ENCODE measurements at places on chromosomes 11 and 22. TPM values are rescaled to one million over a fixed set of nuclear protein-coding genes. Genes with fewer than 3 reads are reported as not detected.

GRCh38 chr11:25734591-25735211 lies 597.2 kb upstream of the ANO3 start:
- no peaks in the 10 kb centered on the region for H3K27me3 ChIP-seq
- H3K36me3 ChIP-seq = no peaks in the 10 kb centered on the region
- H3K4me3 ChIP-seq = no peak overlapping the region
- DNase-seq = no peak
- H3K4me1 ChIP-seq = no peaks in the 10 kb centered on the region

DNA sequence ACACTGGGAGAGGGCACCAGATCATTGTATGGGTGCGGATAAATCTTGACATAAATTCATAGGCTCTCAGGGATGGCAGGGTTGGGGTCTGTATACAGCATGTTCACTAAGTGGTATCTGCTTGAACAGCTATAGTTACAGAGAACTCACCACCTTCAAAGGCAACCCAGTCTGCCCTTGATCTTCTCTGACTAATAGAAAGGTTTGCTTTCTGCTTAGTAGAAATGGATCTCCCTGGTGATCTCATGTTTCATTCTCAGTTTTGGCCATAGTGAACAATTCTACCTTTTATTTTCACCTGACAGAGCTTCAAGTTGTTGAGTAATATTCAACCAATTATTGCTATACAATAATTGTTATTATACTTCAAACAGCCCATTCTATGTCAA lies 32.4 kb downstream of the CNTF start:
- H3K4me3 ChIP-seq = no peak overlapping the region
- no peaks in the 10 kb centered on the region for H3K36me3 ChIP-seq
- no peak overlapping the region for H3K27ac ChIP-seq
- no peaks in the 10 kb centered on the region for H3K4me1 ChIP-seq
- no peaks in the 10 kb centered on the region for H3K27me3 ChIP-seq

- H3K4me1 ChIP-seq = no peaks in the 10 kb centered on the region
- H3K4me3 ChIP-seq = no peak overlapping the region
- DNase-seq = no peak
- H3K27ac ChIP-seq = no peak overlapping the region
- peaks cover 3% of the 10 kb centered on the region for H3K27me3 ChIP-seq
Observed at GRCh38 chr11:128660947-128661346, 32.9 kb upstream of the FLI1 start.

RASSF10 gene
- 0.25 TPM for total RNA-seq

GRCh38 chr22:46513908-46514550 lies 23.4 kb downstream of the CELSR1 start:
- no peak overlapping the region for H3K27ac ChIP-seq
- no peaks in the 10 kb centered on the region for H3K4me1 ChIP-seq
- H3K27me3 ChIP-seq = peaks cover 4% of the 10 kb centered on the region
- DNase-seq = no peak

DNA sequence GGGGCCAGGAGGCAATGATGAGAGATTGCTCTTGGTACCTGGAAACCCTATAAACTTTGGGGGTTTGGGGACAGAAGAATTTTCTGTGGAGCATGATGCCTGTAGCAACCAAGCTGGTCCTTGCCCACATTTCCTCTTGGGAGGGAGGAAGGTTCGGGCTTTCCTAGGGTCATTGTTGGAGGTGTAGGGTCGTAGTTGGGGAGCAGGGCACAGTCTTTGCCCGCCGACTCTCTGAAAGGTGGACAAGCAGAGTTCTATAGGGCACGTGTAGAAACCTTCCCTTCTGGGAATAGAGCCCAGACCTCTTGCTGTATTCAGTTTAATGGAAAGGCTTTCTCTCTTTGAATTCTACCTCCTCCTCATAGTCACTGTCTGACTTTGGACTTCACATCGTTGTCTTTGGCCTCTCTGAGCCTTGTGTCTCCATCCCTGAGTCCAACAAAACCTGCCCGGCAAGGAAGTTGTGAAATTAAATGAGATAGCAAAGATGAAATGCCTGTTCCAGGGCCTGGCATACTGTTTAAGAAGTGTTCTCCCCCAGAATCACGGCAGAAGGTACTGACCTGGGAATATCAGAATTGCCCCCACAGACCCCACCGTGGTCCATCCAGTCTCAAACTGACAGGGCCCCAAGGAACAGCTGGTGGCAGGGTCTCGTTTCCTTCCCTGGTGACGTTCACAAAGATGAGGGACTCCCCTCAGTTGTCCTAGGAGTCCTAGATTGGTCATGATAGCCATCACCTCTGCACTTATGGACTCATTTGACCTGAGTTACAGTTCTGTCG lies 1.6 kb downstream of the PRDM11 start:
- no peaks in the 10 kb centered on the region for H3K36me3 ChIP-seq
- H3K4me3 ChIP-seq = peak overlapping the region; percentile 87
- peak overlapping the region; percentile 97 for H3K27ac ChIP-seq
- H3K4me1 ChIP-seq = peaks cover 16% of the 10 kb centered on the region

- peaks cover 14% of the 10 kb centered on the region for H3K4me1 ChIP-seq
- peak overlapping the region; percentile 90 for H3K27ac ChIP-seq
- DNase-seq = no peak
- H3K4me3 ChIP-seq = peak overlapping the region; percentile 87
- no peaks in the 10 kb centered on the region for H3K27me3 ChIP-seq
Observed at GRCh38 chr22:41285441-41285819, 557 bp downstream of the RANGAP1 start.

DNA sequence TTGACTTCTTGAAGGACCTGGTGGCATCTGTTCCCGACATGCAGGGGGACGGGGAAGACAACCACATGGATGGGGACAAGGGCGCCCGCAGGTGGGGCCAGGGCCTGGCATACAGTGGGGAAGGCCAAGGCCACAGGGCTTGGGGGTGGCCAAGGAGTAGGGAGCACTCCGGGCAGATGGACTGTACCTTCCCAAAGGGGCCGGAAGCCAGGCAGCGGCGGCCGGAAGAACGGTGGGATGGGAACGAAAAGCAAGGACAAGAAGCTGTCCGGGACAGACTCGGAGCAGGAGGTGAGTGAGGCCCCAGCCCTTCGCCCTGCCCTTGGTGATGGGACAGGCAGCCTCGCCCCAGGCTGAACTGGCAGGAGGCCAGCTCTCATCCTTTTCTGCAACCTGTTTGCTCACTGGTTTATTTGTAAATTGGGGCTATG lies 1.2 kb downstream of the DRAP1 start:
- H3K27ac ChIP-seq = peak overlapping the region; percentile 89
- peak overlapping the region; percentile 77 for H3K4me3 ChIP-seq
- no peak for DNase-seq
- peaks cover 26% of the 10 kb centered on the region for H3K36me3 ChIP-seq

XKR3 gene
- total RNA-seq = not detected

- no peaks in the 10 kb centered on the region for H3K27me3 ChIP-seq
- no peak overlapping the region for H3K27ac ChIP-seq
- no peak overlapping the region for H3K4me3 ChIP-seq
- DNase-seq = no peak
- no peaks in the 10 kb centered on the region for H3K36me3 ChIP-seq
Observed at GRCh38 chr11:13127161-13127560, 118.0 kb downstream of the RASSF10 start.

GRCh38 chr11:86460461-86461385 lies 86.0 kb downstream of the CCDC81 start:
- H3K4me3 ChIP-seq = no peak overlapping the region
- peak overlapping the region; percentile 43 for H3K27ac ChIP-seq
- DNase-seq = no peak
- H3K36me3 ChIP-seq = no peaks in the 10 kb centered on the region
- H3K4me1 ChIP-seq = peaks cover 18% of the 10 kb centered on the region

DNA sequence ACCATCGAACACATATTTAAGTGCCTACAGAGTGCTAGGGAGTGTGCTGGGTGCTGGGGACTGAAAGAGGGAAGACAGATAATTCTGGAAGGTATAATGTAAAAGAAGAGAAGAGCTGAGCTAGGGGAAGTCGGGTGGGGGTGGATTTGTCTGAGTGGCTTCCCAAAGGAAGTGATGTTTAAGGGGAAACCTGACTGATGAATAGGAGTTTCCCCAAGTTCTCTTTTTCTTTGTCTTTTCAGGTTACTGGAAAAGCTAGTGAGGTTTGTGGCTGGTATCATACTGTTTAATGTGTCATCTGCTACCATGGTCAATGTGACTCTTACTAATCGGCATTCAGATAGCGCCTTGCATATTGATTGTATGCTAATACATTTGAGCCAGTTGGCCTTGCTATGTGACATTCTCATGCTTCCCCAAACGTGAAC lies 151.6 kb upstream of the MTMR2 start:
- no peak overlapping the region for H3K27ac ChIP-seq
- H3K4me3 ChIP-seq = no peak overlapping the region
- H3K36me3 ChIP-seq = no peaks in the 10 kb centered on the region

OR51B5 gene
- not detected for total RNA-seq

DNA sequence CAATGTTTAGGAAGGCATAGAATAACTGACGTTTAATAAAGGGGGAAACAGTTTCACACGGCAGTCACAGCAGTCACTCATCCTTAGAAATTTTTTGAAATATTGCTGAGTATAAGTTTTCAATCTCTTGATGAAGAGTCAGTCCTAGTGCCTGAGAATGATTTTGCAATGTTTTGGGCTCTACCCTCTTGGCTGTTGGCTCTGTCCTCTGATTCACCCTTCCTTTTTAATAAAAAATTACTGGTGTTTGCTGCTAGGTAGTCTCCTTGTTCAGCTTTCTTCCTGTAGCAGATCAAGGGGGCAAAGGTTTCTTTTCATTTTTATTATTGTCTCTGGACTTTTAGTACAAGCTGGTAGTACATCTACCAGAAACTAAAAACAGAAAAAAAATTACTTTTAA lies 194.3 kb upstream of the ANO3 start:
- no peak overlapping the region for H3K27ac ChIP-seq
- no peaks in the 10 kb centered on the region for H3K27me3 ChIP-seq
- no peaks in the 10 kb centered on the region for H3K36me3 ChIP-seq
- no peak overlapping the region for H3K4me3 ChIP-seq

DNA sequence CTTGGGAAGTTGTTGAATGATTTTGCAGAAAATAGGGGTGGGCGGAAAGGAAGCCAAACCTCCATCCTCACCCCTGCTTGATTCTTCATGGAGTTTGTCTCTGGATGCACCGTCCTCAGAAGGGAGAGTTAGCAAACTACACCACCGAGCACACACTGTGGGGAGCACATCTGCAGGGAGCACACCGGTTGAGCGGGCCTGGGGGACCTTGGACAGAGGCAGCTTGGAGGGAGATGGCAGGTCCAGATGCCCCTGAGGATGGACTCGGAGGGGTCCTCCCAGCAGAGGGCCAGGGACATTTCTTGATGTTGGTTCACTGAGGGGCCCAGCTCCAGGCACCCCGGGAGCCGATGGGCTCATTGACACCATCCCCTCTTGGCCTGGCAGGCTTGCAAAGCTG lies 15.1 kb upstream of the FGF19 start:
- no peak overlapping the region for H3K4me3 ChIP-seq
- H3K36me3 ChIP-seq = no peaks in the 10 kb centered on the region
- no peak overlapping the region for H3K27ac ChIP-seq

GRCh38 chr11:68259122-68259959 lies 12.4 kb downstream of the C11orf24 start:
- H3K4me1 ChIP-seq = peaks cover 9% of the 10 kb centered on the region
- no peaks in the 10 kb centered on the region for H3K27me3 ChIP-seq
- H3K4me3 ChIP-seq = no peak overlapping the region
- H3K27ac ChIP-seq = no peak overlapping the region

GRCh38 chr11:115333949-115334348 lies 170.3 kb downstream of the CADM1 start:
- no peaks in the 10 kb centered on the region for H3K36me3 ChIP-seq
- no peaks in the 10 kb centered on the region for H3K4me1 ChIP-seq
- no peak overlapping the region for H3K4me3 ChIP-seq
- no peak for DNase-seq
- H3K27ac ChIP-seq = no peak overlapping the region

GRCh38 chr22:40479887-40480538 lies 109.6 kb downstream of the SGSM3 start:
- no peak for DNase-seq
- H3K36me3 ChIP-seq = no peaks in the 10 kb centered on the region
- H3K4me1 ChIP-seq = peaks cover 23% of the 10 kb centered on the region
- no peak overlapping the region for H3K4me3 ChIP-seq
- H3K27ac ChIP-seq = no peak overlapping the region

- H3K4me3 ChIP-seq = no peak overlapping the region
- DNase-seq = no peak
- no peaks in the 10 kb centered on the region for H3K36me3 ChIP-seq
- H3K4me1 ChIP-seq = peaks cover 9% of the 10 kb centered on the region
Observed at GRCh38 chr11:78262691-78263090, 74.0 kb downstream of the USP35 start.

PDE2A gene
- 17.7 TPM for total RNA-seq

DNA sequence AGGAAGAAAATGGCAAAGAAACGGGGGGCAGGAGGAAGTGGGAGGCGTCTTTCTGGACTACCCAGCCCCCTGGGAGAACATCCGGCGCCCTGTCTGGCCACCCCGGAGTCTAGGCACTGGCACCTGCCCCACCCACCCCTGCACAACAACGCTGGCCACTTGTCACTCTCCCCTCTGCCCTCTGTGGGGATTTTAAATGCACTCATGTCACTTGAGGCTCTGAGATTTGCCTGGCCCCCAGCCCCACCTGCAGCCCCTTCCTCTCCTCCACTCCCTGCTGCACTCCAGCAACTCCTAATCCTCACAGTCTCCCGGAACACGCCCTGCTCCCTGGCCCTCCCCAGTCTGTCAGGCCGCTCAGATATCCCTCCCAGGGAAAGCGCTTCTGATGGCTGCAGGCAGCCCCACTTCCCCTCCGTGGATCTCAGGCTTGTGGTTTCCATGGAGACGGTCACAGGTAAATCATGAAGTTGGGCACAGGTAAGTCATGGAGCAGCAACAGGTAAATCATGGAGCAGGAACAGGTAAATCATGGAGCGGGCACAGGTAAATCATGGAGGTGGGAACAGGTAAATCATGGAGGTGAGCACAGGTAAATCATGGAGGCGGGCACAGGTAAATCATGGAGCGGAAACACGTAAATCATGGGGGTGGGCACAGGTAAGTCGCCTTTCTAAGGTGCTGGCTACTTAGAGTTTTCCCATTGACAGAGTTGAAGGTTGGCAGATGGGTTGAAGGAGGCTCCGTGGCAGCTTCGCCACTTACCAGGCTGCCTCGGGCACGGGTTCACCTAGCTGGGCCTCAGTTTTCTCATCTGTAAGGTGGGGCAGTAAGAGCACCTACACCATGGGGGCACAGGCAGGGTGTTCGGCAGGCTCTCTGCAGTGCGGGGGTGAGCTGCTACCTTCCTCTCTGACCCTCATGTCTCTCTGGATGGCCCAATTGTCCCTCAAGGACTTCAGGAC lies 79.0 kb upstream of the SHISAL1 start:
- H3K27me3 ChIP-seq = peaks cover 15% of the 10 kb centered on the region
- no peak overlapping the region for H3K4me3 ChIP-seq
- DNase-seq = no peak
- H3K36me3 ChIP-seq = no peaks in the 10 kb centered on the region
- H3K4me1 ChIP-seq = no peaks in the 10 kb centered on the region

DNA sequence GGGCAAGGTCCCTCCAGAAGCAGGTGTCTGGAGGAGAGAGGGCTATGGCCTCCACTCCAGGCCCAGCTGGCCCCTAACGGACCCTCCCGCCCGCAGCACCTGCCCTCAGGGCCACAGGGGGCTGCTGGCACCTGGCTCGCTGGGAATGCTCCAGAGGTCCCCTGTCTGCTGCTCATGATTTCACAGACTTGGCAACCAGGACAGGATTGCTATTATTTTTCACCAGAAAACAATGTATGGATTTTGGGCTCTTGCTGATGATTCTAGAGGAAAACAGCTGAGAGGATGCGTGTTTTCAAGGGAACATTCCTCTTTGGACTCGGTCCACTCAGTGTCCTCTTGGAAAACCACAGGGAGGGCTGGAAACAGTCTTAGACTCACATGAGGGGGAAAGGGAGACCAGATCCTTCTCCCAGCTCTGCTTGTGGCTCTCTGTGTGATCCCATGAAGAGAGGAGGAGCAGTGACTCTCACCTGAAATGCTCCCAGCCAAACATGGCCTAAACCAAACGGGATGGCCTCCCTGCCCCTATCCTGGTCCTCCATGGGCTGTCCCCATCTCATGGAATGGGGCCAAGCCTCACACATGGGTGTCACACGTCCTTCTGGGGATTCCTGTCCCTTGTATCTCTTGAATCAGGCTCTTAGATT lies 15.8 kb downstream of the MYEOV start:
- H3K4me3 ChIP-seq = no peak overlapping the region
- no peaks in the 10 kb centered on the region for H3K4me1 ChIP-seq
- no peak for DNase-seq
